Activated naive CD4-positive, alpha-beta T cell treated with Interleukin-2 at 50 U/mL for 16 hours (primary cell): ENCODE measurements at places on chromosomes 7 and 10.

DNA sequence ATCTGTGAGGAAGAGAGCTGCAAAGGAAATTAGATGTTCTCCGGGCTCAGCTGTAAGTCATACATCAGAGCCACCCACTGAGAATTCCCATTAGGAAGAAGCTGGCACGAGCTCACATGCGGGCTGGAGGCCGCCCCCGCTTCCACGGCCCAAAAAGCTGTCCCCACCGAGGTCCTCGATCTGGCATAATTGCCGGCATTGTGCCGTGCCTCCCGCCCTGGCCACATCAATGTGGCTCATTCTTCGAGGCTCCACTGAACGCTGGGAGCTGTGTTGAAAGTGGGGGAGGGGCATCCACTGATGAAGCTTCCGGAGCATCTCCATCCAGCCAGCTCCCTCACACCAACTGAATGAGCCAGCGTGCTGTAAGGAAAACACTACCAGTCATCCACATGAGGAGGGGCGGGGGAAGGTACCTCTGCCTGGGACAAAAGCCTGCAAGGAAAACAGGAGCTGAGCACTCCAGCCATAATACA, 173.1 kb downstream of the PTPRN2 start:
- DNase-seq: no peak

DNA sequence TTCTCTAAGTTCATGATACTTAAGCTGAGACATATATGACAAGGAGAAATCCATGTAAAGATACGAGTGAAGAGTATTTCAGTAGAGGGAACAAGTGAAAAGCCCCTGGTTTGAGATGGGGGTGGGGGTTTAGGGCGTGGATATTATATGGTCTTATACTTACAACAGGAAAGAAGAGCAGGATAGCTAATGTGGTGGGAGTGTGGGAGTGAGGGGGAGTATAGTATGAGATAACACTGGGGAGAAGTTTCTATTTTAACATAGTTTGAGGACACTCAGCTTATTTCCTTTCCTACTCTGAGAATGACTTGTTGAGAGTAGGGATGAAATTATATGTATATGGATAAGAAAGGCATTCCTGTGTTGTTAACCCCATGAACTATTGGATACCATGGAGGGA, 36.5 kb downstream of the MCU start:
- DNase-seq: no peak

- no peak for DNase-seq
Measured at GRCh38 chr7:50369143-50370026, 64.9 kb downstream of the IKZF1 start.

- no peak for DNase-seq
Measured at GRCh38 chr7:34041707-34042106, 136.4 kb downstream of the BMPER start.

DNA sequence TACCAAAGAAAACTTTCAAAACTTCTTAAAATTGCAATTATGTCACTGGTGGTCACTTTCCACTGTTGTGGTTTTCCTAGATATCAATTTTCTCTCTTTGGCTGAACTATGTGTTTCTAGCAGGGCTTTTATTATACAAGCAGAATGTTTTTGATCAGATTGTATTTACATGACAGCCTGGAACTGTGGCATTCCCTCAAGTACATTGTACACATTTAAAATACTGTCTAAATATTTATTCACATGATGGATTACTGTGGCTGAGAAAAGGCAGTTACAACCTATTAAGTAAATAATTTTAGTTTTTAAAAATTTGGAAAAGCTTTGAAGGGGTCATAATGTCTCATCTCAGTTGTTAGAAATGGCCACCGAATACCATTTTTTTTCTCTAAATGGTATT, 231.9 kb upstream of the PPP1R3A start:
- no peak for DNase-seq

- DNase-seq: no peak
Measured at GRCh38 chr7:26127411-26127810, 24.6 kb upstream of the NFE2L3 start.

- DNase-seq: no peak
Measured at GRCh38 chr7:37690206-37690605, 6.6 kb downstream of the GPR141 start.

DNA sequence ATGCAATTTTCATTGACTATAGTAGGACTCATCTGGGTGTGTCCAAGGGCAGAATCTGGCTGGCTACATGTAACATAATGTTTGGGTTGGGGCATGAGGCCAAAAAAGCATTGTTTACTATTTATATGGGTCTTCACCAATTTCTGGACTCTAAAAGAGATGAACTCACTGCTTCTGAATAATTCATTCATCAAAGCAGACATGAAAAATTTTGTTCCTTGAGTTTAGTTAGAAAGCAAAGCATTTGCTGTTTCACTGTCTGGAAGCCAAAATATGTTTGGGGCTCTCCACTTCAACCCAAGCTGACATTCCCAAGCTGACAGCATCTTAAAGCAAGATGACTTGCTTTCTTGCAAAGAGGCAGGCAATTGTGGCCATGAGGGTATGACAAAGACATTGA, 670.6 kb downstream of the SUGCT start:
- no peak for DNase-seq

- no peak for DNase-seq
Measured at GRCh38 chr10:25901199-25901598, 32.8 kb upstream of the MYO3A start.

GRCh38 chr7:87473986-87474385, 1.5 kb downstream of the ABCB4 start:
- no peak for DNase-seq

GRCh38 chr7:36633377-36633776, 90.9 kb downstream of the AOAH start:
- DNase-seq: no peak

DNA sequence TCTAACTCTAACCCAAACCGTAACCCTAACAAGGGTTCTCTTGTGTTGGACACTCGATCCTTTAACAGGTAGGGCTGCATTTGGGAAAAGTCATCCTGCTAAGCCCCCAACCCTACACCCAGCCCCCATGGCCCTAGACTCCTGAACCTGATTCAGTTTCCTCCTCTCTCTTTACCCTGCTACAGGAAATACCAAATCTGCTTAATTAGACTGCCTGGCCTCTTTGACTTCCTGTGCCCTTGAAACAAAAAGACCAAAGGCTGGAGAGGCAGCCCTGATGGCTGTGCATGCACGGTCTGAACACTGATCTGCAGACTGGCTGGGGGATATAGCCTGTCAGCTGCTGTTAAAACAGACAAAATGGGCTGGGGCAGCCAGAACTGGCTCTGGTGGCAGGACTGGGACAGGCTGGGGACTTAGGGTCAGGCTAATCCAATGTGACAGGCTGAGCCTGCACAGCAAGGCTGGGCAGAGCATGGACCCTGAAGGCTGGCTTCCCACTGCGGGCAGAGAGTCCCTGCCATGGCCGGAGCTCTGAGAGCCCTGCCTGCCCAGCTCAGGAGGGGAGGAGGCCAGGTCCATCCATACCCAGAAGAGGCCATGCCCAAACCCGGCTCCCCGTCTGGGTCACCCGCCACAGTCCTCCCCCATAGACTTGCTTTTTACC, 51.0 kb upstream of the MSMB start:
- no peak for DNase-seq

DNA sequence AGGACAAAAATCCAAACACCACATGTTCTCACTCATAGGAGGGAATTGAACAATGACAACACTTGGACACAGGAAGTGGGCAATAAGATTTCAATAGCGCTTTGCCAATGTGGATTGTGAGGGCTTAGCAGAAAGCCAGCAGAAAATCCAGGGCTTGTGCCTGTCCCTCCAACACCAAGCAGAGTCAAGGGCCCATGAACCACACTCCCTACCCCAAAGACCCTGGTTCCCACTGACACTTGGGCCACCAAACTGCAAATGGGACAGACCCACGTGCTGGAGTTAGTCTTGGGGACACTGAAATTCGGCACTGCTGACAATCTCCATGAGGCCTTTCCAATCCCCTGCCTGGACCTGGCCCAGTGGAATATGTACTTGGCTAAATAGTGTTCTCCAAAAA, 67.0 kb downstream of the GRID1 start:
- DNase-seq: no peak

GRCh38 chr7:99080679-99081078, 63.2 kb downstream of the SMURF1 start:
- DNase-seq: no peak
